ENCODE measurements at places on chromosomes 11 and 22. TPM values are rescaled to one million over a fixed set of nuclear protein-coding genes. Genes with fewer than 3 reads are reported as not detected.

- H3K4me3 ChIP-seq = no peak overlapping the region
- H3K4me1 ChIP-seq = no peaks in the 10 kb centered on the region
- H3K36me3 ChIP-seq = no peaks in the 10 kb centered on the region
- no peak overlapping the region for H3K27ac ChIP-seq
Observed at GRCh38 chr11:122895563-122895962, 13.0 kb downstream of the JHY start.

DNA sequence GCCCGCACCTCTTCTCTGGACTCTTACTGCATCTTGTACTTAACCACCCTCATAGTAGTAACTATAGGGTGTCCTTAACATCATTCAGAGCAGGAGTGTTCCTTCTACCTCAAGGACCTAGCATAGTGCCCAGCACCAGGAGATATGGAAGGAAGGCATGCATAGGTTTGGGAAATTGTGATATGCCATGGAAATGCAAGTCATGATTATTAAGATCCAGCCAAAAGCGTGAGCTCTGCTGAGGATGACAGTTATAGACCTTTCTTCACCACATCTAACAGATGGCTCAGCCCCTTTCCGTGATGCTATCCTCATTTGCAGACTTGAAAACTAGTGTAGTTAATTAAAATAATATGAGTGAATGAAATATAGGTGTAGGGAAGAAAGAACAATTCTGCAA, 746.1 kb downstream of the NTM start:
- no peak overlapping the region for H3K4me3 ChIP-seq
- H3K27me3 ChIP-seq = no peaks in the 10 kb centered on the region
- ATAC-seq = no peak
- no peaks in the 10 kb centered on the region for H3K4me1 ChIP-seq
- H3K27ac ChIP-seq = no peak overlapping the region

The OR8A1 gene
- total RNA-seq = not detected

DNA sequence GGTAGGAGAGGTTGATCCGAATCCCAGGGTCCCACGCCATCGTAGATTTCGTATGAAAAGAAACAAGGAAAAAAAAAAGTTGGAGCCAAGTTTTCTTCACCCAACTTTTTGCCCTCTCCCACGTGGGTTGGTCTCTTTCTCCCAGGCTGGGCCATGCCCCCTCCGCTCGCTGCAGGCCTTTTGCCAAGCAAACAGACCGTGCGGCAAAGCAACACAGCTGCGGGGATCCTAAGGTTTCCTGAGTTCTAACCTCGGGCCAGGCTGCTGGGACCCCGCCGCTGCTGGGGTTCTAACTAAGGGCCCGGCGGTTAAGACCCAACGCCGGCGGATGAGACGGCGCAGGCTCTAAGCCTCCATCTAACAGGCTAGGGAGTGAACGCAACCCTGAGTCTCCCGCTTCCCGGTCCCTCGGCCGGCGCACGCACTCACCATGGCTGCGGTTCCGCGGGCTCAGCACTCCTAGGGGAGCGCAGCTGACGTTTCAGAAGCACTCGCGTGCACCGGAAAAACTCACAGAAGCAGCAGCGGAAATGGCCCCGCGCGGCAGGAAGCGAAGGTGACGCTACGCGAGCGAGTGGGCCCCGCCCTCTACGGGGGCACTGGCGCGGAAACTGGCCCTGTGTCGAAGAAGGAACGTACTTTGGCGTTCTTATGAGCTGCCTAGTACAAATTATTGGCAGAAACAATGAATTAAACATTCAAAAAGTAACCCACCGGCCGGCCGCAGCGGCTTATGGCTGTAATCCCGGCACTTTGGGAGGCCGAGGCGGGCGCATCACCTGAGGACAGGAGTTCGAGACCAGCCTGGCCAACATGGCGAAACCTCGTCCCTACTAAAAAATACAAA, at the start of gene SNU13:
Gene SNU13 (minus strand): TSS at position 503 of the 847 bp plus-strand sequence. CDS start 71 bp downstream, at position 432.
- ATAC-seq = peak; percentile 98
- H3K36me3 ChIP-seq = no peaks in the 10 kb centered on the region
- H3K4me1 ChIP-seq = no peaks in the 10 kb centered on the region
- H3K27me3 ChIP-seq = no peaks in the 10 kb centered on the region
- H3K27ac ChIP-seq = peak within 1 kb of the TSS; percentile 95

DNA sequence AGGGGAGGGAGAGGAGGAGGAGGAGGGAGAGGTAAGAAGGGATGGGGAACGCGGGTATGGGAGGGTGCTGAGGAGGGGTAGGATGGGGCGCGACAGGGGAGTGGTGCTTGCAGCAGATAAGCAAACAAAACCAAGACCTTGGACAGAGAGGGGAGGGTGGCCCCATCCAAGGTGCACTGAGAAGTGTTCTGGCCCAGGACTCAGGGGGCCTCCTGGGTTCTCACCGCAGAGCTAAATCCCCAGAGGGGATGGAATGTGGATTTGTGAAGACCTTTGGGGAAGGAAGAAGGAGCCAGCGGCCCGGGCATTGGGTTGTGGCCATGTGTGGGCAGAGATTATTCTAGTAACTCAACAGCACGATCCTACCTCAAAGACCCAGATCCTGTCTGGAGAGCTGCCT, 90.9 kb upstream of the LINC01488 start:
- ATAC-seq = no peak
- no peak overlapping the region for H3K27ac ChIP-seq
- no peaks in the 10 kb centered on the region for H3K4me1 ChIP-seq

DNA sequence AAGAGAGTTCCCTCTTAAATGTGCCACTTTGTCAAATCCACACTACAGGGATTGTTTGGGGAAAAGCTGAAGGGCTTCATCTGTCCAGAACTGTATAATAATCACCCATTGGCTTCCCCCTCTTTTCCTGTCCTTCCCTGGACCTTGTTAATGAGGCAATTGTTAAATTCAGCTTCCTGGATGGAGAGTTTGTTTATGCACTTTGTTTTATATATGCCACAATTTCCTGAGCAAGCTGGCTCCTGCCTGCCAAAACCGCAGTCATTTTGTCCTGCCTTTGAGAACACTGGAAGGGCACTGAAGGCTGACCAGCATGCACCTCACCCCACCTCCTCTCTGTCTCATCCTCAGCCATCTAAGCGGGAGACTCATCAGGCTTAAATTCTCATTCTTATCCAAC, 86.2 kb downstream of the MSANTD4 start:
- no peaks in the 10 kb centered on the region for H3K27me3 ChIP-seq
- H3K27ac ChIP-seq = no peak overlapping the region
- H3K4me1 ChIP-seq = no peaks in the 10 kb centered on the region
- no peaks in the 10 kb centered on the region for H3K36me3 ChIP-seq
- H3K4me3 ChIP-seq = no peak overlapping the region

GRCh38 chr22:43867839-43868635, 5.7 kb upstream of the SULT4A1 start:
- ATAC-seq = peak; percentile 41
- no peaks in the 10 kb centered on the region for H3K4me1 ChIP-seq
- peaks cover 47% of the 10 kb centered on the region for H3K27me3 ChIP-seq
- H3K36me3 ChIP-seq = no peaks in the 10 kb centered on the region
- H3K4me3 ChIP-seq = no peak overlapping the region

The MLC1 gene
- total RNA-seq = 0.07 TPM

DNA sequence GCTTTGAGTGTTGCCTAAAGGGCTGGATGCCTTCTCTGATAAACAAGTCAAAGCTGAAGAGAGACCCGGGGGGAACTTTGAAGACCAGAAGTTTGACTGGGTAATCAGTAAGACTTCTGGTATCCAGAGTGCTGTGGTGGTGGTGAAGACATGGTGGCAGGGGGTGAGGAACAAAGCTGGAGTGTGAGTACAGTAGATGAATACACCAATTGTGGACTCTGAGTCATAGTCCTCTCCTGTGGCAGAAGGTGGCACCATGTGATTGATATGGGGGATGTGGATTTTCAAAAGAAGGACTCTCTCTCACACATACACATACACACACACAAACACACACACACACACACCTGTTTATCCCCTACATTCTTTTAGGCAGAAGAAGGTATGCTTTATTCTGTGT, 12.3 kb downstream of the MS4A6A start:
- no peaks in the 10 kb centered on the region for H3K36me3 ChIP-seq
- no peak overlapping the region for H3K27ac ChIP-seq
- no peak overlapping the region for H3K4me3 ChIP-seq
- no peaks in the 10 kb centered on the region for H3K4me1 ChIP-seq
- H3K27me3 ChIP-seq = peaks cover 4% of the 10 kb centered on the region

GRCh38 chr11:19742588-19743292, 30.1 kb downstream of the NAV2 start:
- H3K4me3 ChIP-seq = no peak overlapping the region
- H3K36me3 ChIP-seq = peaks cover 13% of the 10 kb centered on the region
- no peak overlapping the region for H3K27ac ChIP-seq
- peak; percentile 83 for ATAC-seq
- H3K4me1 ChIP-seq = peaks cover 5% of the 10 kb centered on the region

DNA sequence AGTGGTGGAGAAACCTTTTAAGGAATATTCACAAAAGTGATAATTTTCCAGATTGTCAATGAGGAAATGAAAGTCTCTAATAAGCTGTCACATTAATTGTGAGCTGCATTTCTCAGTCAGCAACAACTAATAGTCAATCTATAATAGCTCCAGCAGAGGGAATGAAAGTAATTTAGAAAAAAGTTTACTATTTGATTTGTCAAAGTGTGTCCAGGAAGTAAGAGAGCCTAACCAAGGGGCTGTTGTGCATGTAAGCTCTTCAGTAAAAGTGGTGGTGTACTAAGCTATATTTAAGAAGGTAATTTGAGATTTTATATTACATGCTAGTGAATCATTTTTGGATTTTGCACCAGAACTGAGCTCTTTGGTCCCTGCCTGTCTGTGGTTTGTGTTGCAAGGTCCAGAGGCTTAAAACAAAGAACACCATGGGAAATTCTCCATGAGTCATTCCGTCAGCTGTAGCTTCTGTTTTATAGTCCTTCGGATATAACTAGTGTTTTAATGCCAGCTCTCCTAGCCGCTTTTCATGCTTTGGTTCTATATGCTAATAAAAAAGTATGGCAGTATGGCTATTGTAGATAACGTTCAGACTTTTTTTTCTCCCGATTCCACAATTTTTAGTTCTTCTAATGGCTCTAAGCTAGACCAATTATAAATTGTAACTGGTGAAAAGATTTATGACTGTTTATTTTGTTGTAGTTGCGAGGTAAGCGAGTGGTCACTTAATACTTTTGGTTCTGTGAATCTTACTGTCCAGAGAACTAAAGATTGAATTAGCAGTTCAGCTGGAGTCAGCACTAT, 64.6 kb downstream of the ARHGEF12 start:
- H3K36me3 ChIP-seq = no peaks in the 10 kb centered on the region
- no peak overlapping the region for H3K27ac ChIP-seq
- H3K27me3 ChIP-seq = no peaks in the 10 kb centered on the region
- peaks cover 7% of the 10 kb centered on the region for H3K4me1 ChIP-seq
- peak; percentile 66 for ATAC-seq
- H3K4me3 ChIP-seq = no peak overlapping the region

- H3K4me3 ChIP-seq = no peak overlapping the region
- no peaks in the 10 kb centered on the region for H3K36me3 ChIP-seq
- H3K27me3 ChIP-seq = peaks cover 66% of the 10 kb centered on the region
- no peak overlapping the region for H3K27ac ChIP-seq
- ATAC-seq = peak; percentile 55
Observed at GRCh38 chr11:45655347-45655756, 10.1 kb downstream of the CHST1 start.

GRCh38 chr22:44545773-44546172, 47.7 kb upstream of the RTL6 start:
- H3K4me3 ChIP-seq = no peak overlapping the region
- H3K36me3 ChIP-seq = no peaks in the 10 kb centered on the region
- H3K27ac ChIP-seq = no peak overlapping the region

The E2F8 gene
- total RNA-seq = not detected

DNA sequence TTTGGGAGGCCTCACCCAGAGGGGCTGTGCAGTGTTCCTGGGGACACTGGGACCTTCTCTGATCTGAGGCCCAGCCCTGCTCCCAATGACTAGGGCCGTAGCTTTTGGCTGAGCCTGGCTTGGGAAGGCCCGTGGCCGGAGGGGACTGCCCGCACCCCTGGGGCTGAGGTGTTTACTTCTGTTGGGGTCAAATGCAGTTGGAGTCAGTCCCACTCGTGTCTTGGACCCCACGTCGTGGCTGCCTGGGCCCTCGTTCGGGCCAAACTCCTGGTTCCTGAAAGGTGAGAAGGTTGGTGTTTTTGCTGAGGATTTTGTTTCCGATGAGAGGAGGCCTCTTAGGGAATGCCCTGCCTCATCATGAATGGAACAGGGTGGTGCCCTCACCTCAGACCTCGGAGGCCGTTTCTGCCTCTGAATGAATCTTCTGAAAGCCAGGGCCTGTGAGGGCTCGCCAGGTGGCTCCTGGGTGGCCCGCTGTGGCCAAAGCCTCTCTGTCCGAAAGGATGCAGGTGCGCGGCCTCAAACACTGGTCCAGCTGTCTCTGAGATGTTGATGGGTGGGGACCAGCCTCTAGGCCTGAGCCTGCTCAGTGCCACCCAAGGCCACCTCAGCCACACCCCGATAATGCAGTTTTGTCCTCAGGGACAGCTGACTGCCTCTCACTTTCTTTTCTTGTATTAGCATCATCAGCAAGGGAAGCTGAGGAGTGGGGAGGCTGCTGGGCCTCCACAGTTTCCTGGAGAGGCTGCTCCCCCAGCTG, 40.3 kb upstream of the A4GALT start:
- H3K4me1 ChIP-seq = no peaks in the 10 kb centered on the region
- H3K27me3 ChIP-seq = no peaks in the 10 kb centered on the region
- no peak overlapping the region for H3K27ac ChIP-seq
- H3K36me3 ChIP-seq = no peaks in the 10 kb centered on the region
- no peak for ATAC-seq

- no peaks in the 10 kb centered on the region for H3K4me1 ChIP-seq
- no peak overlapping the region for H3K27ac ChIP-seq
- no peak overlapping the region for H3K4me3 ChIP-seq
- no peaks in the 10 kb centered on the region for H3K36me3 ChIP-seq
- no peak for ATAC-seq
Observed at GRCh38 chr11:74339619-74340018, 28.2 kb upstream of the P4HA3 start.

The PLEKHB1 gene
- total RNA-seq = 45.8 TPM

The OR4D5 gene
- total RNA-seq = not detected

The ACR gene
- total RNA-seq = not detected

The NXPE2 gene
- total RNA-seq = 0.31 TPM

The TIMP3 gene
- 818 TPM for total RNA-seq

The SYT13 gene
- 0.19 TPM for total RNA-seq
